ELR (cell line): ENCODE measurements at places on chromosomes 5 and 9.

- no peak for DNase-seq
Observed at GRCh38 chr5:1971944-1972343, 89.2 kb upstream of the IRX4 start.

- DNase-seq: peak; percentile 27
Observed at GRCh38 chr9:96554326-96554725, 65.3 kb downstream of the CDC14B start.

- DNase-seq: no peak
Observed at GRCh38 chr5:159668556-159668955, 247.7 kb upstream of the ADRA1B start.

- DNase-seq: no peak
Observed at GRCh38 chr9:34246453-34246852, 67.6 kb downstream of the UBAP1 start.

DNA sequence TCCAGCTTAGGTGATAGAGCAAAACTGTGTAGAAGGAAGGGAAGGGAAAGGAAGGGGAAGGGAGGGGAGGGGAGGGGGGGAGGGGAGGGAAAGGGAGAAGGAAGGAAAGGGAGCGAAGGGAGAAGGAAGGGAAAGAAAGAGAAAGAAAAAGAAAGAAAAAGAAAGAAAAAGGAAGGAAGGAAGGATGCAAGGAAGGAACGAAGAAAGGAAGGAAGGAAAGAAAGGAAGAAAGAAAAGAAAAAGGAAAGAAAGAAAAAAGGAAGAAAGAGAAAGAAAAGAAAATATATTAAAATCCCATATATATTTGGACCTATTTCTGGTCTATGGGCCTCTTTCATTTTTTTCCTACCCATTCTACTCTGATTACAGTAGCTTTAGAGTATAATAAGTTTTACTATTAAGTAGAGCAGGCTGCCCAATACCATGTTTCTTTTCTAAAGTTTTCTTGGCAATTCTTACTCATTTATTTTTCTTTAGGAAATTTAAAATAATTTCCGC, 229.1 kb downstream of the AUH start:
- no peak for DNase-seq

DNA sequence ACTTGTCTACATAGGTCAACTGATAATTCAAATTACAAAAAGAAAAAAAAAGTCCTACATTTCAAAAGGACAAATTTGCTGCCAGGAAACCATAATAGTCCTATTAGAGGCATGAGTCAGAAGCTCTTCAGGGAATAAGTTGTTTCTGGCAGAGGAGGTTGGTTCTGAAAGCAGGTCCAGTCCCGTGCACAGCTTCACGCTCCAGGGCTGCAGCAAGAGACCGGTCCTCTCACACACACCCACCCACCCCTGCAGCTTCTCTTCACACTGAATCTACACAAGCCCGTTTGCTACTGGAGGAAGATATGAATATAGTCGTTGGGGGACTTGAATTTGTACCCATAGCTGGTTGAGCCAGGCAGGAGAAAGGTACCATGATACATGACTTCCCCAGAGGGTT, 36.9 kb upstream of the SLC1A3 start:
- no peak for DNase-seq

DNA sequence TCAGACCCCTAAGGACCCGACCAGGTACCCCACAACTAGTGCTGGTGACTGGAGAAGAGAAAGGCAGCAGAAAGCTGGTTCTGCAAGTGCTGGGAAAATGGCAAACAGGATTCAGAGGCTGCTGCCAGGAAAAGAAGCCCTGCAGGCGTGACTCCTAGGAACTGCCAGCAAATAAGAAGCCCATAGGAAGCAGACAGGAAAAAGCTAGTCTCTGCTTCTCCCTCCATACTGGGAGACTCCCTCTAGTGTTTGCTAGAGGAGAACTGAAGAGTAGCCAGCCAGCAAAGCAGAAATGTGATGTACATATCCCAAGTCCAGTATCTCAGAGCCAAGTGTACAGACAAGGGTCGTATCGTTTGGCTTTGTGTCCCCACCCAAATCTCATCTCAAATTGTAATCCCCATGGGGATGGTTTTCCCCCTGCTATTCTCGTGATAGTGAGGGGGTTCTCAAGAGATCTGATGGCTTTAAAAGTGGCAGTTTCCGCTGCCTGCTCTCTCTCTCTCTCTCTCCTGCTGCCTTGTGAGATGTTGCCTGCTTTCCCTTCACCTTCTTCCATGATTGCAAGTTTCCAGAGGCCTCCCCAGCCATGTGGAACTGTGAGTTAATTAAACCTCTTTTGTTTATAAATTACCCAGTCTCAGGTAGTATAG, 38.1 kb upstream of the TUSC1 start:
- DNase-seq: peak; percentile 12

DNA sequence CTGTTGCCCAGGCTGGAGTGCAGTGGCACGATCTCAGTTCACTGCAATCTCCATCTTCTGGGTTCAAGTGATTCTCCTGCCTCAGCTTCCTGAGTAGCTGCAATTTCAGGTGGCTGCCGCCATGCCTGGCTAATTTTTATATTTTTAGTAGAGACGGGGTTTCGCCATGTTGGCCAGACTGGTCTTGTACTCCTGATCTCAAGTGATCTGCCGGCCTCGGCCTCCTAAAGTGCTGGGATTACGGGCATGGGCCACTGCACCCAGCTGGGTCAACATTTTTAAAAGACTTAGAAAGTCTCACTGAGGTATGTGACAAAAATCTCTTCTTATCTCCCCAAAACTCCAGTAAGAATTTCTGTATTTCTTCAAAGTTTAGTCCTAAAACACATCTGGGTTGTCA, 211.6 kb downstream of the CTNND2 start:
- DNase-seq: no peak

DNA sequence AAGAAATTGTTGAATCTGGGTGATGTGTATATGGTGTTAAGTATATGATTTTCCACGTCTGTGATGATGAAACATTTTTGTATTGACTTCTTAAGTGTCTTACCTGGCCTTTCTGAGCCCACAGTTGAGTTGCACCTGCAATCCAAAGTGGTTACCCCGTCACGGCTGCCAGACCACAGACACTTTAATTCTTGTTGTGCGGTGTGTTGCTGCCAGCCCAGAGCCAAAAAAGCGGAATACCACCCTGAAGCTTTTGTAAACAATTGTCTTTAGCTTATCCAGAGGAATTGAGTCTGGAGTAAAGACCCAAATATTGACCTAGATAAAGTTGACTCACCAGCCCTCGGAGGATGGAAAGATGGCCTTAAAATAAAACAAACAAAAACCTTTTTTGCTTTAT, 35.1 kb downstream of the MTAP start:
- no peak for DNase-seq

GRCh38 chr9:126849591-126850225, 10.7 kb upstream of the ZBTB34 start:
- DNase-seq: no peak

DNA sequence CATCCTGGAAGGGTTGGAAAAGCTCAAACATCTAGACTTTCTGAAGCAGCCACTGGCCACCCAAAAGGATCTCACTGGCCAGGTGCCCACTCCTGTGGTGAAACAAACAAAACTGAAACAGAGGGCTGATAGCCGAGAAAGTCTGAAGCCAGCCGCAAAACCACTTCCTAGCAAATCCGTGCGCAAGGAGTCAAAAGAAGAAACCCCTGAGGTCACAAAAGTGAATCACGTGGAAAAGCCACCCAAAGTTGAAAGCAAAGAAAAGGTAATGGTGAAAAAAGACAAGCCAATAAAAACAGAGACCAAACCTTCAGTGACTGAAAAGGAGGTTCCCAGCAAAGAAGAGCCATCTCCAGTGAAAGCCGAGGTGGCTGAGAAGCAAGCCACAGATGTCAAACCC, 87.6 kb downstream of the MAP1B start:
- DNase-seq: no peak

DNA sequence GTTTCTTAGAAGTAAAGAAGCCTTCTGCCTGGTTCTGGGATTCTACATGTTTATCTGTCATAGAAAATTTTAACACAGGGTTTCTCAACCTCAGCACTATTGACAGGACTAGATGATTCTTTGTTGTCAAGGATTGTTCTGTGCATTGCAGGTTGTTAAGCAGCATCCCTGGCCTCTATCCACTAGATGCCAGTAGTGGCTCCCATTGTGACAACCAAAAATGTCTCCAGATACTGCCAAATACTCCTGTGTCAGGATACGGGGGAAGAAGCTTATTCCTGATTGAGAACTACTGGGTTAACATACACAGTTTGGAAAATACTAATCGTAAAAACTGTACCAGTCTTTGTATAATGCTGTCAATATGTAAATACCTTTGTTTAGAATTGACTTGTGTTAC, 167.1 kb downstream of the NIPBL start:
- peak; percentile 23 for DNase-seq

- no peak for DNase-seq
Observed at GRCh38 chr9:108219664-108220063, 636.1 kb downstream of the ACTL7B start.

DNA sequence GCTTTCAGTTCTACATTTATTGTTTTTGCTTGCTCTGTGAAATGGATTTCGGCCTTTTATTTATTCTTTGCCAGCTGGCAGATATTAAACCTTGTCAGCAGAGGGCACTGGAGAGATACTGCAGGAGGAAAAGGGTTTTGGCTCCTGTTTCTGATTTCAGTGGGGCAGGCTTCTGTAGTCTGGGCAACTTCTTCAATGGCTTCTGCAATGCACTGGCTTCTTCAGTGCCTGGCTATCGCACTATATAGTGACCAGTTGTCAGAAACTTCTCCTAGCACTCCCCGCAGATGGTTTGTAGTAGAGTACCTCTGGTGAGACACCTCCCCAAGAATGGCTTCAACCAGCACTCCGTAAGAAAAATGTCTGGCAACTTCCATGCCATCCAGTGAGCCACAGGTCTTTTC, 3.2 kb upstream of the NFX1 start:
- DNase-seq: peak; percentile 82

- DNase-seq: no peak
Observed at GRCh38 chr5:1931604-1932231, 49.0 kb upstream of the IRX4 start.

DNA sequence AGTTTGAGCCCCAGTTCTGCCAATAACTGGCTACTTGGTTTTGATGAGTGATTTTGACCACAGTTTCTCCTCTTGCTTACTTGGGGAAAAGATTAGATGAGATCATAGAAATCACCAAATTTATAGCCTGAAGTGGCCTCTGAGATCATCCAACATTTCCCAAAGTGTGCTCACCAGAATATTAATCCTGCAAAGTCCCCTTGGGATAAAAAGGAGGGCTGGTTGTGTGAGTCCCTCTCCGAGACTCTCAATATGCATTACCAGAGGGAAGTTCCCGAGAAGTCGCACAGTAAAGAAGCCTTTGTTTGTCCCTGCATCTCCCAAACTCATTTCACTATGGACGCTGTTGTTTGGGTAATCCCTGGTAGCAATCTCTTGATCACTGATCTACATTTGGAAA, 88.4 kb upstream of the ADRA1B start:
- DNase-seq: no peak

DNA sequence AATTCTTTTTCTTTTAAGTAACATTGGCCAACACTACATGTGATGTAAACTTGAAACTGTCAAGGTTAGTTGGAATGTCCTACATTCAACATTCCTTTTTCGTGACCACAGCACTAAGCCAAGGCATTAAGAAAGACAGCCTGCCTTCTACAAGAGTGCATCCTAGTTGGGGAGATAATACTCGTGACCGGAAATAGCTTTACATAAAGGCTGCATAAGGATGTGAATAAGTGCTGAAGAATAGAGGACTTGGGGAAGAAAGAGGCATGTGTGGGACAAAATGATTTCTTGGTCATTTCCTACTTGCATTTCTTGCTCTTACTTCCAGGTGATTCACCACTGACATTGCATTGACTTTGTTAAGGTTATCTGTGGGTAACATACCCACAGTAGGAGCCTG, 282.0 kb downstream of the DMRT2 start:
- peak; percentile 40 for DNase-seq

GRCh38 chr5:88792144-88792840, 90.7 kb downstream of the MEF2C start:
- DNase-seq: peak; percentile 77

DNA sequence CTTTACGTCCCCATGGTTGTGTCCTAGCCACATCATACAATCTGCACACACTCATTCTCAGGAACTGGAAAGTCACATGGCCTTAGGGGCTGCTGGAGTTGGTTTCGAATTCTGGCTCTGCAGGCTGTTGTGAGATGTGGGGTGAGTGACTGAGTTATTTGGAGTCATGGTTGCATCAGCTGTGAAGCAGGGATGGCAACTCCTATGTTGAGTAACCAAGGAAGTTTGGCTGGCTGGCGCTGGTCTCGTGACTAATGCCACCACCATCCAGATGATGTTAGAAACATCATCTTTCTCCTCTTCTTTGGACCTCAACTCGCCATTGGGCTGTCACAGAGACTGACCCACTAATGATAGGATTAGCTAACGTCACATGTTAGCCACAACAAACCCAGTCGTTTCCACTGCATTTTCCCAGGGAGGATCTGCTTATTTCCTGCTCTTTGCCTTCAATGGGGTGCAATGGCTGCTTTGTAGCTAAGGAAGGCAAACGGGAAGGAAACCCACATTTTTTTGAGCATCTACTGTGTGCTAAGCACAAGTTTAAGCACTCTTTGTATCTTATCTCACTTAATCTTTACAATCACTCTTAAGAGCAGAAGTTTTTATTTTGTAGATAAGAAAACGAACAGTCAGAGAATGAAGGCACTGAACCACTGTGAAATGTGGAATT, 78.1 kb upstream of the UBTD2 start:
- peak; percentile 99 for DNase-seq

DNA sequence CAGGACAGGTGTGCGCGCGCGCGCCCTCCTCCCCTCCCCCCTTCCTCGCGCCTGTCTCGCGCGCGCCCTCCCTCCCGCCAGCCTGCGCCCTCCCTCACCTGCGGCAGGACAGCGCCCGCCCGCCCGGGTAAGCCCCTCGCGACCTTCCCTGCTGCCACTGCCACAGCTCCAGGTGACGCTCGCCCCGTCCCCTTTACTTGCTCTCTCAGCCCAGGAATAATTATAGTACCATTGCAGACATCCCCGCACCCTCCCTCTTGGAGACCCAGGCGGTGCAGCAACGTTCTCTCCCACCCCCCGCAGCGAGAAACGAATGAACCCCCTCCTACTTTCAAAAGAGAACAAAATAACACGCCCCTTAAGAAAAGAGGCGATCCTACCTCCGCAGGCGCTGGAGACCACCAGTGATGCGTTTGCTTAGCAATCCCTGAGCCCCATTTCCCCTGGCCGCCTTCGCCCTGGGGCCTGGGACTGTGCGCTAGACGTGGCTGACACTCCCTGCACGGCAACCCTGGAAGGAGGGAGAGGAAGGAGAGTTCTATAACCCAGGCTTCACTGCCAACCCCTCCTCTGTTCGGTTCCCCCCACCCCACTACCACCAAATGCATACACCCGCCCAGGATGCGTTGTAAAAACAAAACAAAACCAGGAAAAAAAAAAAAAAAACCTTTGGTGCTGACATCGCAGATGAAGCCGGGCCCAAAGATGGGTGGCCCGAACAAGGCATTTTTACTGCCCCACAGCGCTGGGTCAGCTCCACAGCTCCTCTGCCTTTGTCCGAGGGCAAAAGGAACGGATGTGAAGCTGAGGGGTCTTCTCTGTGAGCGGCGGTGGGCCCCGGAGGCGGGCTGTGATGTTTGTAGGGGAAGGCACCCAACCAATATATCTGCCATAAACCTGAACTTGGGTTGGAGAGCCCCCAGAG, 5.6 kb upstream of the PURA start:
- DNase-seq: peak; percentile 33
